ENCODE measurements at places on chromosomes 13 and 19.

GRCh38 chr13:48634636-48635035, 19.1 kb upstream of the CYSLTR2 start:
- DNase-seq: no peak

GRCh38 chr19:2949939-2950285, 5.1 kb upstream of the ZNF77 start:
- no peak for DNase-seq

DNA sequence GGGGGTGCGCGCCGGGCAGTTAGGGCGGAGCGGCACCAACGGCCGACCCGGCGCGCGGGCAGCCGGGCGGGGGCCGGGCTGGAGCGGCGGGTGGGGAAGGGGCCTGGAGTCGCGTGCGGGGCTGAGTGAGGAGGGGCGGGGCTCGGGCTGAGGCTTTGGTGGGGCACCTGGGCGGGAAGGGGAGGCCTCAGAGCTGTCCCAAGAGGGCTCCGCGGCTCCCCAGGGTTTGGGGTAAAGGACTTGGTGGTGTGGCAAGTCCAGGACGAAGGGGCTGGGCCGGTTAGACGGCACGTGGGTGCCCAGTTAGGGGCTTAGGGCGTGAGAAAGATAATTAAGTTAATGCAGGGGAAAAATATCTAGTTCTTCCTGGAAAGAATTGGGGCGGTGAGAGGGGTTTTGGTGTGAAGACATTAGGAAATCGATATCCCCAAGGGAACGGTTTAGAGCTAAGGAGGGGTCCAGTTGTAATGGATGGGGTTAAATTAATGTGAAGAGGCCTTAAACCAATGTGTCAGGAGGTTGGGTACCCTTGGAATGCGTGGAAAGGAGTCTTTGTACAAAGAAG, 496 bp downstream of the ZNF574 start:
- no peak for DNase-seq

DNA sequence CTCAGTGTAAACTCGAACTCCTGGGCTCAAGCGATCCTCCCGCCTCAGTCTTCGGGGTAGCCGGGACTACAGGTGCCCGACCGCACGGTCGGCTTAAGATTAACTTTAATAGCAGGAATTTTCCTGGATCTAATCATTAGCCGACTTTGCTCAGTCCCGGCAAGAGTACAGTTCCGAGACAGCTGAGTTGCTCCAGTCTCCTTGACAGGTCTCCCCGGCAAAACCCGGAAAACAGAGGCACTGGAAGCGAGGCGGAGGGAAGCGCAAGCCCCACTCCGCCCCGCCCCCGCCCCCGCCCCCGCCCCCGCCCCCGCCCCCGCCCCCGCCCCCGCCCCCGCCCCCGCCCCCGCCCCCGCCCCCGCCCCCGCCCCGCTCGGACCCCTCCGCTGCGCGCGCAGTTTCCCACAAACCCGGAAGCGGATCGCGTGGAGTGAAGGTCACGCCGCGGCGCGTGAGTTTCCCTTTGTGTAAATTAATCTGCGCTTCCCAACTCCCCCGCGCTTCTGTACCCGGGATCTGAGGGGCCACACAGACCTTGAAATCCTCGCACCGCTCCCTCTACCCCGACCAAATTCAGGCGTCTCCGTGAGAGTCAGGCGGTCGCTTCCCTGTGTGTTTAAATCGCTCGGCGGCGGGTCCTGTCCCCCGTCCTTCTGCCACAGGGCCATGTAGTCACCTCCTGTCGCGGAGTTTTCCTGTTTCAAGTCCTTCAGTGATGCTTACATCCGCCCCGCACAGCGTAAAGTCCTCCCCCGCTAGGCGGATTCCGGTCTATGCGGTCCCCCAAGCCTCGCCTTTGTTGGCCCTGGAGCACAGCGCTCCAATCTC, at the start of gene ZNF480:
ZNF480 (plus strand) TSS at position 397 of the 828 bp plus-strand sequence. CDS start 3,244 bp downstream, outside the sequence.
- peak; percentile 71 for DNase-seq

DNA sequence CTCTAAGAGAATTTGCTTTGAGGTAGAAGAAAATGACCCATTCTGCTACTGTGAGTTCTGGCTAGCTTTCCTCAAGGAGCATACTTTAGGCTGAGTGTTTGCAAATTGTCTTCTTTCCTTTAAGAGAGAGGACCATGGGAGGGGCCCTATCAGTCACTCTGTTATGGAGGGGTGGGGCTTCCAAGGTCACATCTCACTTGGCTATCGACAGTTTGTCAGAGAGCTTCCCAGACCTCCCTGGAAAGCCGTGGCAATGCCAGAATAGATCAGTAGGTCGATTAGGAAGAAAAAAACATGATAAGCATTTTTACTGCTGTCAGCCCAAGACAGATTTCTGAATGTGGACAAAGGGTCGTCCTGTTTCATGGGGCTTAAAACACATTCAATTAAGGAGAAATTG, 93.3 kb downstream of the OXGR1 start:
- no peak for DNase-seq

DNA sequence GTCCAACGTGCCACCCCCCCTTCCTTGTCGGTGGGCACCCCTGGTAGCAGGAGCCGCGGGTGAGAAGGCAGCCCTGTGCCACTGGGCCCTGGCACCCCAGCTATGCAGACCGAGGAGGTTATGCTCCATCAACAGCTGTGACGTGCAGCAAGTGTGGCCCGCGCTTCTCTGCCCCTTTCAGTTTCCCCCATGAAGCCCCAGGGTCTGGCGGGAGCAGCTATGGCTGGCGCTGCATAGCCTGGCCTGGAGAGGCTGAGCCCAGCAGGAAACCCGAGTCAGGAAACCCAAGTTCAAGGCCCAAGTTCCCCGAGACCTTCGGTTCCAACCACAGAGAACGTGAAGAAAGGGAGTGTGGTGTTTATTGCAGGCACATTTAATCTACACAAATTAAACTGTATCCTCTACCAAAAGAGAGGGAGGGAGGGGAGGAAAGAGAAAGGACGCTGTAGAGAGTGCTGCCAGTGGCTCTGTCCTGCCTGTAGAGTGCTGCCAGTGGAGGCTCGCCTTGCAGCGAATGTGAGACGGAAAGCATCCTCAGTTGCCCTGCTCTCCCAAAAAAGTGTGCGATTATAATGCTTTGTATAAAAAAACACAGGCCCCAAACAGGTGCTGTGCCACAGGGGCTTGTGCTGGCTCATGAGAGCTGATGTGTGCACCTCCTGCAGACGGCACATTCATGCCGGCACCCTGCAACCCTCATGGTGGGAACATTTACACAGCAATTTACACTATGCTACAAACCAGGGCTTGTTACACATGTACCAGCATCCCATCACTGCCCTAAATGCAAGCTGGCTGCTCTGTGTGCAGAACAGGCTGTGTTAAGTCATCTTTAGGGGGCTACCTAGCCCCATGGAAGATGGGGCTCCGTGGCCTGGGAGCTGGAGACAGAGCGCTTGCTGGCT, 16.3 kb downstream of the POP4 start:
- no peak for DNase-seq

DNA sequence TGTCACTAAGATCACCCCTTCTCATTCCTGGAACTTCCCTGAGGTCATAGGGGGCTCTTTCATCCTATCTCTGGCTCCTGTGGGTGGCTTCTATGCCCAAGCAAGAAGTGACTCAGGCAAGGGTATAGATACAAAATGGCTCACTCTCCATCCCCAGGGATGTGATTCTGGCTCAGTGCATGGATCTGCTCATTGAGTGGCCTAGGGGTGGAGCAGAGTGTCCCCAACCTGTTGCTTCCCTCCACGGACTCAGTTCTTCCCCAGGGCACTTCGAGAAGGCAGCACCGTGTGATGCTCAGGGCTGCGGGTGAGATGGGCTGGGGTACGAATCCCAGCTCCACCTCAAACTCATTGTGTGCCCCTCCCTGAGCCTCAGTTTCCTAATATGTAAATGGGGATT, 136.4 kb downstream of the PTPRS start:
- no peak for DNase-seq

GRCh38 chr13:78784014-78784750, 125.2 kb upstream of the OBI1 start:
- no peak for DNase-seq

DNA sequence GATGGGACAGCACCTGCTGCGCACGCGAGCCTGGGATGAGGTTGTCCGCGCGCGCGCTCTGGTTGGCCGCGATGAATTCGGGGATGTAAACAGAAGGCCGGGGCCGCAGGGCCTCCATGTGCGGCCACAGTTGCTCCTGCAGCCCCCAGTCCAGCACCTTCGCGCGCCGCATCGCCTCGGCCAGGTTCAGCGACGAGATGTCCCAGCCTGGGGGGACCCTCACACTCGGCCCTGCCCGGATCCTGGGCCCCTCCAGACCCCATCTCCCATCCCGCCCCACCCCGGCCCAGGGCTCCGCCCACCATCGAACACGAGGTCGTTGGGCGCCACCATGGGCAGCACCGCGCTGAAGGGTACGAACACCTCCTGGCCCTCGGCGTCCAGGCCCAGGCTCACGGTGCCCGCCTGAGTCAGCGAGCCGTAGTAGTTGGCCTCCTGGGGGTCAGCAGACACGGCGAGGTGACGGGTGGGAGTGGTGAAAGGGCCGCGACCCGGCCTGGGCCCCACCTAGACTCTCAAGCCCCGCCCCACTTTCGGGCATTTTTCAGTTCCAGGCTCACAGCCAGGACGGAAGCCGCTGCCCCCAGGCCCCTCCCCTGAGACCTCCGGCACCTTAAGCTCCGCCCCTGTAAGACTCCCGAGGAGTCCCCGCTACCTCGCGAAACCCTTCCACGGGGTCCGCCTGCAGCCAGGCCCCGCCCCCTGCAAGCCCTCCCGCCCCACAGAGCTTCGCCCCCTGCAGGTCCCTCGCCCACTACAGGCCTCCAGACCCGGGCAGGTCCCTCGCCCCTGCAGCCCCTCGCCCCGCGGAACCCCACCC, 1.1 kb downstream of the ISYNA1 start:
- DNase-seq: peak; percentile 58

DNA sequence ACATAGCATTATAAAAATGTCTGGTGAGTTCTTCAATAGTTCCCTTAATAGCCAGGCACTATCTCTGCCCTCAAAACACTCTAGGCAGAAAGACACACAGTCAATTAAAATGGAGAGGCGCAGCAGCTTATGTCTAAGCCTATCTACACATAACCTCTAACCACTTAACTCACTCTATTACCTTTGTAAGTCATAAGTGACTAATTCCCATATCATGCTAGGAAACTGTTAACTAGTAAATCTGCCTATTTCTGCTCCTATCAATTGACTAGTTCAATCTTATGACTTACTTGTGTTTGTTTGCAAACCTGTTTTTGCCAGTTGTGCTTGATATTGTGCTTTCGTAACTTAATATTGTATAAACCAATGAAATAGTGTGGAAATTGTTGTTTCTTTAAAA, 3.2 kb downstream of the CCDC122 start:
- no peak for DNase-seq
